ENCODE measurements at places on chromosomes 12 and 14. TPM values are rescaled to one million over a fixed set of nuclear protein-coding genes. Genes with fewer than 3 reads are reported as not detected.

The PIWIL1 gene
- not detected for total RNA-seq

The TAOK3 gene
- total RNA-seq, result 37.6 TPM

The IAPP gene
- not detected for total RNA-seq

The OVCH1 gene
- not detected for total RNA-seq

The INHBC gene
- not detected for total RNA-seq

The SERPINA6 gene
- not detected for total RNA-seq

Data from hair follicle dermal papilla cell (primary cell).